ENCODE measurements at places on chromosomes 13 and 19.

- no peak for DNase-seq
Observed at GRCh38 chr13:72185776-72186175, 318.8 kb upstream of the DACH1 start.

DNA sequence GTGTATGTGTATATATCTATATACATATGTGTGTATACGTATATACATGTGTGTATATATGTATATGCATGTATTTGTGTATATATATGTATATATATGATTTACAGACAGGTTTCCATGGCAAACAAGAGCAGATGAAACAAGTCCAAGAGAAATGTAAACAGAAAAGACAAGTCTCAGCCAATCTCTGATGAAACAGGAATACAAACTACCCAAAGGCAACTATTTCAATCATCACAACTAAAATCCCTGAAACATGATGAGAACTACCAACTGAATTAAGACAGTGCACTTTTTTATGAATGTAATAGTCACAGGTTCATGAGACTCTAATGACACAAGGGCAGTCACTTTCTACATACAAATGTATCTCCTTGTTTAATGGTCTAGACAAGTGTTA, 140.2 kb downstream of the TNFRSF19 start:
- no peak for DNase-seq

DNA sequence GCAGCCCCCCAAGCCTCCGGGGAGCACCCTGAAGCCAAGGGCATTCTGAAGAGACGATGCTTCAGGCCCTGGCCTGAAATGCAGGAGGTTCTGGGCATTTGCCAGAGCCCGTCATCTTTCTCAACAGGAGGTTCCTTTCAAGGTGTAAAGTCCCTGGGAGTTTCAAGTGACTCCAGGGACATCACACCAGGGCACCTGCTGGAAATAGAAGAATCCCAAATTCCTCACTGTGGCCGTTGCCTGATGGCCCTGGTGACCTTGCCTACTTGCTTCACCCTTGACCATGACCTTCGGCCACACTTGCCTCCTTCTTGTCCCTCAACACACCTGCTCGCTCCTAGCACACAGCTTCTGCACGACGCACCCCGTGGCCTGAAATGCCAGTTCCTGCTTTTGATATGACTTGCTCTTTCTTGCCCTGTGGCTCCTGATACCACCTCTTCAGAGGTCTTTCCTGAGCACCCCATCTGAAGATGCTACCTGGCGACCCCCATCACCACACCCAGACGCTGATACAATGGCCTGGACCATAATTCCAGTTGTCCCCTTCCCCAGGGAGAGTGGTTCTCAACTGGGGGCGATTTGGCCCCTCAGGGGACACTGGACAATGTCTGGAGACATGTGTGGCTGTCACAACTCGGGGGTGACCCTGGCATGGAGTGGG, 3.5 kb downstream of the DPP9 start:
- no peak for DNase-seq

DNA sequence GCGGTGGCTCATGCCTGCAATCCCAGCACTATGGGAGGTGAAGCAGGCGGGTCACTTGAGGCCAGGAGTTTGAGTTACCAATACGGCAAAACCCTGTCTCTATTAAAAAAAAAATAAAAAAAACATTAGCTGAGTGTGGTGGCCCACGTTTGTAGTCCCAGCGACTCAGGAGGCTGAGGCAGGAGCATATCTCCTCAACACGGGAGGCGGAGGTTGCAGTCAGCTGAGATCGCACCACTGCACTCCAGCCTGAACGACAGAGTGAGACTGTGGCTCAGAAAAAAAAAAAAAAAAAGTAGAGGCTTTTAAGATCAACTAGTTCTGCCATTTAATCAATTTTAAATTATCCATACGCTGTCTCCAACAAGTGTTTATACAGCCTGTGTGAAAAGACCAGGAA, 1130.3 kb downstream of the PCDH9 start:
- DNase-seq = no peak

DNA sequence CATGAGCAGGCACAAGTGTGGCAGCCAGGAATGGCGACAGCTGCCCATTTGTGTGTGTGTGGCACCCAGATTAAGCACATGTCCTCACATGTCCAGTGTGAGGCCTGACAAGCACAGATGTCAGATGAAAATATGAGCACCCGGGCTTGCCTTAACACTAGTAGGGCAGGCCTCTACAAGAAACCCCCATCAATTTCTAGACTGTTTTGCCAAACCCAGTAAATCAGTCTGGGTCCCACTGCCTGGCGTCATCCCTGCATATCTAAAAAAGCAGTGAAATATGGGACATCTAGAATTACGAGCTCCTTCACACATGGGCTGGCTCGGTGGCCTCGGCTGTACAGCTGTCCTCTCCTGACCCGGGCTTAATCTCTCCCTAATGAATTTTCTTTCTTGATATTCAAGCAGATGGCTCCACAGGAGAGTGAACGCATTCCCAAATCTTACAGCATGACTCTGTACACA, 432.7 kb downstream of the FOXO1 start:
- DNase-seq = no peak

GRCh38 chr13:107367258-107367657, 799.3 kb upstream of the ARGLU1 start:
- DNase-seq = no peak

DNA sequence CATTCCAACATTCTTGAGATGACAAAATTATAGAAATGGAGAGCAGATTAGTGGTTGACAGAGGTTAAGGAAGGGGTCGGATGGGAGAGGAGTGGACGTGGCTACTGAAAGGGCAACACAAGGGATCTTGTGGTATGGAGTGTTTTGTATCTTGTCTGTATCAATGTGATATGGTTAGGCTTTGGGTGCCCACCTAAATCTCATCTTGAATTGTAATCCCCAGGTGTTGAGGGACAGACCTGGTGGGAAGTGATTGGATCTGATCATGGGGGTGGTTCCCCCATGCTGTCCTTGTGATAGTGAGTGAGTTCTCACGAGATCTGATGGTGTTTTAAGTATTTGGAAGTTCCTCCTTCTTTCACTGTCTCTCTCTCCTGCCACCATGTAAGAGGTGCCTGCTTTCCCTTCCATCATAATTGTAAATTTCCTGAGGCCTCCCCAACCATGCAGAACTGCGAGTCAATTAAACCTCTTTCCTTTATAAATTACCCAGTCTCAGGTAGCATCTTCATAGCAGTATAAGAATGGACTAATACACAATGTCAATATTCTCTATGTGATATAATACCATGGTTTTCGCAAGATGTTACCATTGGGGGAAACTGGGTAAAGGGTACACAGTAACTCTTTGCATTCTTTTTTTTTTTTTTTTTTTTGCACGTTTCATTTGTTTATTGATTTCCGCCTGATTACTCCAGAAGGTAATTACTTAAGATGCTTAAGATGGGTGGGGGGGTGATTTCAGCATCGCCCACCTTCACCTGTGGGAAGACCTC, 4.9 kb upstream of the IFNL4 start:
- no peak for DNase-seq

DNA sequence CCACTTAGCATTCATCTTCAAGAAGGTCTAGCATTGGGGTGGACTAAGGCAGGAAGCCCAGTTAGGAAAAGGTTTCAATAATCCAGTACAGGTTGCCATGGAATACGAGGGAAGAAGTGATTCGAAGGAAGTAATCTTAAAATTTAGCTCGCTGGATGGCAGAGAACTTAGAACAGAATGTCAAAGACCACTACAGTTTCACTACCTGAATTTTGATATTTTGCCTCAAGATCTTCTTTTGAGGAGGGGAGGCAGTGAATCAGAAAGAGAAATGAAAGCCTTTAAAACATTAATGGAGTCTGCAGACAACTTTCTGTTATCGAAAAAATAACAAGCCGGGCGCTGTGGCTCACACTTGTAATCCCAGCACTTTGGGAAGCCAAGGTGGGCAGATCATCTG, 7.0 kb upstream of the RAB8A start:
- DNase-seq = no peak

- DNase-seq = no peak
Observed at GRCh38 chr13:44932171-44932849, 57.0 kb downstream of the NUFIP1 start.

DNA sequence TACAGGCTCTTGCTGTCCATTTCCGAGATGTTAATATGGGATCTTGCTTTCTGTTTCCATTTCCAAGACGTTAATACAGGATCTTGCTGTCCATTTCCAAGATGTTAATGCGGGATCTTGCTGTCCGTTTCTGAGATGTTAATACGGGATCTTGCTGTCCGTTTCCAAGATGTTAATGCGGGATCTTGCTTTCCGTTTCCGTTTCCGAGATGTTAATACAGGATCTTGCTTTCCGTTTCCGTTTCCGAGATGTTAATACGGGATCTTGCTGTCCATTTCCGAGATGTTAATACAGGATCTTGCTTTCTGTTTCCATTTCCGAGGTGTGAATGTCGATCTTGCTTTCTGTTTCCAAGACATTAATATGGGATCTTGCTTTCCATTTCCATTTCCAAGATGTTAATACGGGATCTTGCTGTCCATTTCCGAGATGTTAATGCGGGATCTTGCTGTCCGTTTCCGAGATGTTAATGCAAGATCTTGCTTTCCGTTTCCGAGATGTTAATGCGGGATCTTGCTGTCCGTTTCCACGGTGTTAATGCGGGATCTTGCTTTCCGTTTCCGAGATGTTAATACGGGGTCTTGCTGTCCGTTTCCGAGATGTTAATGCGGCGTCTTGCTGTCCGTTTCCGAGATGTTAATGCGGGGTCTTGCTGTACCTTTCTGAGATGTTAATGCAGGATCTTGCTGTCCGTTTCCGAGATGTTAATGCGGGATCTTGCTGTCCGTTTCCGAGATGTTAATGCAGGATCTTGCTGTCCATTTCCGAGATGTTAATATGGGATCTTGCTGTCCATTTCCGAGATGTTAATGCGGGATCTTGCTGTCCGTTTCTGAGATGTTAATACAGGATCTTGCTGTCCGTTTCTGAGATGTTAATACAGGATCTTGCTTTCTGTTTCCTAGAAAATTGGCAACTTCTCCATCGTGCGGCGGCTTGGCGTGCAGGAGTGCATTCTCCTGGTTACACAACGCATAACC, 38.3 kb downstream of the PEX11G start:
- DNase-seq = no peak

- no peak for DNase-seq
Observed at GRCh38 chr19:5951338-5951861, 26.5 kb downstream of the RANBP3 start.

DNA sequence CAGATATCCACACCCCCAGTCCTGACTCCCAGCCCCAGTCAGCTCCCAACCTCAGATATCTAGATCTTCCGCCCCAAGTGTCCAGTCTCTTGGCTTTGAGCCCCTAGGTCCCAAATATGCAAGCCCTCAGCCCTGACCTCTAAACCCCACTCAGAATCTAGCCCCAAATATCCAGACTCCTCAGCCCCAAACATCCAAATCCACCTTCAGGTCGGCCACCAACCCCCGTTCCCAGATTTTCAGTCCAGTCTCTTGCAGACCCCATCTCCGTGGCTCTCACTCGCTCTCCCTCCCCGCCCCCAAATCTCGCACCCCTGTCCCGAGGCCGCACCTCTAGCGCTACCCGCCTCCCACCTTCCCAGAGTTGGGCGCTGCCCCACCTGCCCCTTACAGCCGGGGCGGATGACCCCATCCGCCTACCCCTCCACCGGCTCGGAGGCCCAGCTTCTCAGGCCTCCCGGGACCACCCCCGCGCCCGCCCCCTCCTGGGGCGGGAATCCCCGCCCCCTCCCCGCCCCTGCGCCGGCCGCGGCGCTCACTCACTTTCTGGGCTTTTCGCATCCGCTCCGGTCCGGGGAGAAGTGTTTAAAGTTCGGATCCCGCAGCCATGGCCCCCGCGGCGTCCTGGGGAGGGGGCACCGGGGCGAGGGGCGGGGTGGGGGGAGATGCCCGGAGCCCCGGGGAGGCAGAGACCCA, 604 bp downstream of the ERFL start:
- no peak for DNase-seq
